ENCODE measurements at places on chromosomes 2 and 18.

DNA sequence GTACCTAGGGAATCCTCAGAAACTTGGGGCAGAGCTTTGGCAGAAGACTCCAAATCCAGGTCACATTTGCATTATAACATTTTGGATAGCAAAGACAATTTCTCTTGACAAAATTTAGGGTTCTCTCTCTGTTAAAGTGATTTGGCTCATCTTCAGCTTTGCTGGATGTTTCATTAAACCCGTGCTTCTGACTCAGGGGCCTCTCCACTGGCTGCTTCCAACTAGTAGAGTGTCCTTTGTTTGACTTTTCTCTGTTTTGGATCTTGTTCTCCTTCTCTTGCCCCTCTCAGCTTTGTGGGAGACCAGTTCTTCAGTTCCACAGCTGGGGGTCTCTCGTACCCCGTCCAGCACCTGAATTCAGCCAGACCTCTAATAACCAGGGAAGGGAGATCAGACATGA, 145.6 kb downstream of the PLCL1 start:
- DNase-seq, result no peak

DNA sequence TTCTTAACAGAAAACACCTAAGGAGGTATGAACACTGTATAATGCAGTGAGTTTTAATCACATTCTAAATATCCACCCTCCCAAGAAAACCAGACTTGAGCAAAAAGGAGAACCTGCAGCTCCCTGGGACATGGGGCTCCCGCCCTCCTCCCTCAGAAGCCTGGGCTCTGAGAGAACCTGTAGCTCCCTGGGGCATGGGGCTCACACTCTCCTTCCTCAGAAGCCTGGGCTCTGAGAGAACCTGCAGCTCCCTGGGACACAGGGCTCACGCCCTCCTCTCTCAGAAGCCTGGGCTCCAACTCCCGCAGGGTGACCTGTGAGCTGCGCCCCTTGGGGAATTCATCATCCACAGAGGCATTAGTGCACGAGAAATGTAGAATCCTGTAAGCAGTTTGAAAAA, 222.9 kb downstream of the SNTG2 start:
- no peak for DNase-seq

GRCh38 chr2:110106642-110107041, 9.0 kb downstream of the MALL start:
- no peak for DNase-seq

- DNase-seq, result no peak
Observed at GRCh38 chr2:86445436-86445835, 4.3 kb downstream of the KDM3A start.

- no peak for DNase-seq
Observed at GRCh38 chr2:88074854-88075292, 7.2 kb downstream of the SMYD1 start.

GRCh38 chr2:27198627-27199026, 13.2 kb upstream of the ATRAID start:
- DNase-seq, result no peak

DNA sequence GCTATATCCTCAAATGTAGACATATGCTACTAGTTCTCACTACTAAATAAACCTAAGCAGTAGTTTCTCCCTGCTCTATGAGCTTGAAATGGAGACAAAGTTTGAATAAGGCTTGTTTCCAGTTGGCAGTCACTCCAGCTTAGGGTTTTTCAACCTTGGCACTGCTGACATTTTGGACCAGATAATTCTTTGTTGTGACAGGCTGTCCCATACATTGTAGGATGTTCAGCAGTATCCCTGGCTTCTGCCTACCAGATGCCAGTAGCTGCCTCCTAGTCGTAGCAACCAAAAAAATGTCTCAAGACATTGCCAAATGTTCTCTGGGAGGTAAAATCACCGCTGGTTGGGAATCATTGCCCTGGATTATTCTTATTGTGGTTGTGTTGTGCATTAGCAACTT, 182.7 kb upstream of the PARD3B start:
- DNase-seq, result no peak
